Mammary epithelial cell (primary cell): ENCODE measurements at places on chromosomes 4 and X. TPM values are rescaled to one million over a fixed set of nuclear protein-coding genes. Genes with fewer than 3 reads are reported as not detected.

FOXO4 gene
- total RNA-seq = 5.9 and 8.1 TPM in 2 replicates

ERCC6L gene
- 1.1 and 7.0 TPM in 2 replicates for total RNA-seq

CABS1 gene
- total RNA-seq = not detected

SLITRK2 gene
- total RNA-seq = not detected in 2 replicates

GPM6B gene
- total RNA-seq = 146 TPM

MAGEE1 gene
- 1.8 and 4.8 TPM in 2 replicates for total RNA-seq

TAF7L gene
- total RNA-seq = 0.17 TPM

HTR2C gene
- total RNA-seq = not detected in 2 replicates

SPANXN4 gene
- not detected for total RNA-seq

SPATA4 gene
- total RNA-seq = 0.75 and 0.94 TPM in 2 replicates

NPNT gene
- total RNA-seq = 0.50 TPM

DOK7 gene
- 7.8 and 10.6 TPM in 2 replicates for total RNA-seq

CBLL2 gene
- total RNA-seq = not detected in 2 replicates

RTL9 gene
- 0.11 and 0.26 TPM in 2 replicates for total RNA-seq

TKTL2 gene
- total RNA-seq = not detected in 2 replicates

CXCL3 gene
- total RNA-seq = 29.4 and 29.9 TPM in 2 replicates

CDS1 gene
- total RNA-seq = 29.8 TPM

EDA gene
- total RNA-seq = 0.56 and 1.4 TPM in 2 replicates

MAGEA9B gene
- total RNA-seq = not detected in 2 replicates

POU4F2 gene
- not detected for total RNA-seq

HSD17B13 gene
- not detected for total RNA-seq

NSG1 gene
- total RNA-seq = 17.5 TPM

PDCL2 gene
- not detected in 2 replicates for total RNA-seq

GDPD2 gene
- total RNA-seq = 0.21 and 0.45 TPM in 2 replicates

CITED1 gene
- total RNA-seq = 0.48 and 1.3 TPM in 2 replicates

RS1 gene
- total RNA-seq = not detected in 2 replicates

UGT2B17 gene
- not detected in 2 replicates for total RNA-seq

NEXMIF gene
- total RNA-seq = 0.05 TPM in 1 of 2 replicates, not detected in the other

SMARCA5 gene
- total RNA-seq = 36.4 and 37.4 TPM in 2 replicates

ETDB gene
- not detected in 2 replicates for total RNA-seq

SLC2A9 gene
- total RNA-seq = 163 TPM

CT45A9 gene
- total RNA-seq = not detected

PGAM4 gene
- total RNA-seq = not detected

ADAM29 gene
- total RNA-seq = not detected in 2 replicates

TREX2 gene
- 2.5 and 2.8 TPM in 2 replicates for total RNA-seq

RNF212 gene
- total RNA-seq = 0.33 and 0.80 TPM in 2 replicates

F11 gene
- total RNA-seq = not detected

POU3F4 gene
- total RNA-seq = not detected in 2 replicates

GPRIN3 gene
- not detected in 2 replicates for total RNA-seq

HTN3 gene
- total RNA-seq = not detected in 2 replicates

LIMCH1 gene
- 7.3 TPM for total RNA-seq

SCML2 gene
- total RNA-seq = 0.78 and 0.99 TPM in 2 replicates

HCCS gene
- total RNA-seq = 42.2 and 52.9 TPM in 2 replicates

NIPAL1 gene
- 16.4 and 19.9 TPM in 2 replicates for total RNA-seq

RHOH gene
- not detected for total RNA-seq

EFNB1 gene
- 143 TPM for total RNA-seq

MAOA gene
- 30.3 and 38.6 TPM in 2 replicates for total RNA-seq

DMRTC1B gene
- total RNA-seq = not detected in 2 replicates

PROM1 gene
- 4.0 TPM for total RNA-seq

ATP8A1 gene
- total RNA-seq = 0.67 TPM
